Smooth muscle cell of the pulmonary artery (primary cell): ENCODE measurements at places on chromosomes 4 and X. TPM values are rescaled to one million over a fixed set of nuclear protein-coding genes. Genes with fewer than 3 reads are reported as not detected.

LRAT gene
- total RNA-seq: 0.03 and 0.07 TPM in 2 replicates

CWH43 gene
- not detected in 2 replicates for total RNA-seq

GPAT3 gene
- total RNA-seq: 0.72 and 14.1 TPM in 2 replicates

FAM9B gene
- total RNA-seq: not detected in 2 replicates

DDIT4L gene
- total RNA-seq: 5.0 and 17.8 TPM in 2 replicates

XAGE2 gene
- total RNA-seq: not detected in 2 replicates

PLXNB3 gene
- 15.2 and 19.4 TPM in 2 replicates for total RNA-seq

HSFX4 gene
- not detected in 2 replicates for total RNA-seq

PAGE2 gene
- total RNA-seq: not detected in 2 replicates

ARX gene
- not detected in 2 replicates for total RNA-seq

LINC00632 gene
- total RNA-seq: 9.7 and 13.3 TPM in 2 replicates

CDK16 gene
- total RNA-seq: 95.9 and 96.1 TPM in 2 replicates

BGN gene
- total RNA-seq: 369 and 546 TPM in 2 replicates

SFRP2 gene
- 0.13 TPM in 2 replicates for total RNA-seq

SPANXA1 gene
- total RNA-seq: not detected in 2 replicates

TMPRSS11F gene
- not detected in 2 replicates for total RNA-seq

CBLL2 gene
- not detected in 2 replicates for total RNA-seq

PLP2 gene
- 21.6 and 22.8 TPM in 2 replicates for total RNA-seq

TMEM271 gene
- total RNA-seq: not detected in 2 replicates

CEP44 gene
- total RNA-seq: 11.5 and 13.6 TPM in 2 replicates

TSPAN6 gene
- total RNA-seq: 21.7 and 36.5 TPM in 2 replicates

SLC25A5 gene
- total RNA-seq: 113 and 114 TPM in 2 replicates

EFHC2 gene
- total RNA-seq: 0.07 and 0.13 TPM in 2 replicates

BST1 gene
- total RNA-seq: 21.0 and 55.3 TPM in 2 replicates

HSPA4L gene
- 11.3 and 17.0 TPM in 2 replicates for total RNA-seq

TEX13B gene
- total RNA-seq: not detected in 2 replicates

KLHL2 gene
- total RNA-seq: 17.7 and 27.0 TPM in 2 replicates

TBC1D9 gene
- 43.7 and 45.7 TPM in 2 replicates for total RNA-seq

ATP8A1 gene
- 4.4 and 4.6 TPM in 2 replicates for total RNA-seq

XK gene
- 0.13 TPM in 2 replicates for total RNA-seq

ALB gene
- total RNA-seq: not detected in 2 replicates

MAPK10 gene
- 8.8 and 19.0 TPM in 2 replicates for total RNA-seq

CPE gene
- total RNA-seq: 101 and 123 TPM in 2 replicates

ZFP92 gene
- total RNA-seq: 0.23 and 0.33 TPM in 2 replicates

ODAPH gene
- not detected in 2 replicates for total RNA-seq

PPP2R2C gene
- under 0.01 and 0.07 TPM in 2 replicates for total RNA-seq
